C1 segment of cervical spinal cord (tissue), 14 donors: ENCODE measurements at places on chromosomes 12 and 14.

- DNase-seq = no peak
Measured at GRCh38 chr12:124544983-124545382, 22.4 kb downstream of the NCOR2 start.

GRCh38 chr14:101022916-101023435 lies 119.5 kb upstream of the RTL1 start:
- DNase-seq = no peak

GRCh38 chr12:79115743-79116142 lies 251.2 kb downstream of the SYT1 start:
- no peak for DNase-seq

GRCh38 chr12:111826316-111826715 lies 15.7 kb upstream of the MAPKAPK5 start:
- no peak for DNase-seq

DNA sequence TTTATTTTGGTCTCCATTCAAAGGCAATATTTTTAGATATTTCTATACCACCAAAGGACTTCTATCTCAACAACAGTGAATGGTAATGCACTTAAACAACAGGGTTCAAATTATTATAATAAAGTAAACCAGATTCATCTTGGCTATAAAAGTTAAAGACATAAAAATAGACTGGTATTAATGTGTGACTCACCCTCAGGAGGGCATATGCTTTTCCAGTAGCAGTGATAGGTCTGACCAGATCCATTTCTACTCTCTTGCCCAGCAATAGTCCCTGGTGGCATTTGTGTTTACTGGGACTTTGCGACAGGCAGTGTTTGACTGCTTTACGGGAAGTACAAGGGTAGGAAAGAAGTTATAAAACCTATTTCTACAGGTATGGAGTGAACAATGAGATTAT lies 353.2 kb upstream of the ATP2B1 start:
- no peak for DNase-seq

GRCh38 chr12:124632519-124632984 lies 65.1 kb upstream of the NCOR2 start:
- DNase-seq = no peak

GRCh38 chr14:20684662-20685456 lies 499 bp downstream of the RNASE4 start:
- DNase-seq = peak; percentile 49

DNA sequence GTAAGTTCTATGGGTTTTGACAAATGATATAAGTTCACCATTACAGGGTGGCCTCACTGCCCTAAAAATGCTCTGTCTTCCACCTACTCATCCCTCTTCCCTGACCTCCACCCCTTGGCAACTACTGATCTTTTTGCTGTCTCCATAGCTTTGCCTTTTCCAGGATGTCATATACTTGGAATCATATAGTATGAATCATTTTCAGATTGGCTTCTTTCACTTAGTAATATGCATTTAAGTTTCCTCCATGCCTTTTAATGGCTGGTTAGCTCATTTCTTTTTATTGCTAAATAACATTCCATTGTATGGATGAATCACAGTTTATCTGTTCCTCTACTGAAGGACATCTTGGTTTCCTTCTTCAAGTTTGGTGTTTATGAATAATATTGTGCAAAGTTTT lies 14.0 kb upstream of the PEX5 start:
- DNase-seq = no peak

- no peak for DNase-seq
Measured at GRCh38 chr14:89371585-89372511, 45.2 kb downstream of the FOXN3 start.

- DNase-seq = no peak
Measured at GRCh38 chr12:88644946-88645702, 64.9 kb upstream of the KITLG start.

GRCh38 chr14:50501642-50502041 lies 30.7 kb downstream of the MAP4K5 start:
- no peak for DNase-seq

- no peak for DNase-seq
Measured at GRCh38 chr12:69397978-69398377, 38.4 kb downstream of the YEATS4 start.

GRCh38 chr14:21084396-21084795 lies 14.1 kb downstream of the ZNF219 start:
- DNase-seq = no peak

- DNase-seq = no peak
Measured at GRCh38 chr12:45789025-45789424, 59.5 kb downstream of the ARID2 start.

DNA sequence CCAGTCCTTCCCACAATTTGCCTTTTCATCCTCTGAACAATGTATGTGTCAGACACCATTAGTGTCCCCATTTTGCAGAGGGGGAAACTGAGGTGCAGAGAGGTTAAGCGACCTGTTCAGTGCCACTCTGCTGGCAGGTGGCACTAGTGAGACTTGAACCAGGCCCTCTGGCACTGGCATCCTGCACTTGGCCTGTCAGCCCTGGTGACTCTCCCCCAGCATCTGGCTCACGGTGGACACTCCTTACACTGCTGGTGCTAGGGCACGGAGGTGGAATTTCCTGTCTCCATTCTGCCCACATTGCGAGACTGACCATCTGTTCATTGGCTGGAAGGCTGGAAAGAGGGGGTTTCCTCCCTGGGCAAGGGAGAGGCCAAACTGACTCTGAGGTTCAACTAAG lies 48.7 kb downstream of the CCNK start:
- no peak for DNase-seq

DNA sequence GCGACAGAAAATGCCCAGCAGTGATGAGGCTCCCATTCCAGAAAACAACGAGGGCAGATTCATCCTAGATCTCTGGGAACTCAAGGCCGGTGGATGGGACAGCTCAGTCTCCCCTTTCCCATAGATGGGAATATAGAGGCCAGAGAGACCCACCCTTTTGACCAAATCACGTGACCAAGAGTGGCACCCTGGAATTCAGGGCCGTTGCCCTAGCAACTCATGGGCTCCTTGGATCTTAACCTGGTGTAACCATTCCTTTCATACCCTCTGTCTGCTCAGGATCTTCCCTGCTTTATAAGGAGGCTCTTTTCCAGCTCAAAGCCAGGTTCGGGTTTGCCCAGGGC lies 8.4 kb upstream of the LRTM2 start:
- DNase-seq = no peak

- DNase-seq = no peak
Measured at GRCh38 chr14:104978746-104979691, 845 bp upstream of the AHNAK2 start.

- DNase-seq = peak; percentile 15
Measured at GRCh38 chr14:74945261-74945851, 10.0 kb downstream of the PGF start.

- DNase-seq = no peak
Measured at GRCh38 chr14:37422319-37422718, 172.7 kb downstream of the FOXA1 start.

- no peak for DNase-seq
Measured at GRCh38 chr14:88411039-88411438, 25.6 kb downstream of the SPATA7 start.

GRCh38 chr14:71726580-71727021 lies 205.6 kb upstream of the RGS6 start:
- DNase-seq = no peak

GRCh38 chr14:51895375-51895774 lies 35.0 kb downstream of the GNG2 start:
- no peak for DNase-seq

DNA sequence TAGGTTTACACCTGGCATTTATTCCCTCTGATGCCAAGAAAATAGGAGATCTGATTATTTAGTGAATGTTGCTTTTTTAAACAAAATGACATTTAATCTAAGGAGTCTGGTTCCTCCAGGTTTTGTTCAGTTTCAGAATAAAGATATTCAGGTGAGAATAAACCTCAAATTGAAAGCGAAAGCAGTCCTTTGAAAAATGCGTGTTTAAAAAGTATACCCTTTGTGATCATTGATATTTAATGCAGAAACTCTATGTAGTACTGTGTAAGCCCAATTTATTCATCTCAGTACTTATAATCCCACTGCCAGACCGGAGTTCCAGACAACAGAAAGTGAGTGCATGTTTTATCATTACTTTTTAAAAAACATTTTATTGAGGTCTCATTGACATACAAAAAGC lies 210.2 kb downstream of the KCNC2 start:
- no peak for DNase-seq

DNA sequence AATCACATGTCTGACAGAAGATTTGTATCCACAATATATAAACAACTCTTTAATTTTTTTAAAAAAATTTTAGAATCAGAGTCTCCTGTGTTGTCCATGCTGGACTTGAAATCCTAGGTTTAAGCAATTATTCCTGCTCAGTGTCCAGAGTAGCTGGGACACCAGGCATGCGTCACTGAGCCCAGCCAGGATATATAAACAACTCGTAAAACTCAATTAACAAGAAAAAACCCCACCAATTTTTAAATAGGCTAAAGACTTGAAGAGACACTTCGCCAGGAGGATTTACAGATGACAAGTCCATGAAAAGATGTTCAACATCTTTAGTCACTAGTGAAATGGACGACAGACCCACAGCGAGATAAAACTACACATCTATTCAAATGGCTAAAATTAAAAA lies 2.0 kb upstream of the SCN8A start:
- no peak for DNase-seq

DNA sequence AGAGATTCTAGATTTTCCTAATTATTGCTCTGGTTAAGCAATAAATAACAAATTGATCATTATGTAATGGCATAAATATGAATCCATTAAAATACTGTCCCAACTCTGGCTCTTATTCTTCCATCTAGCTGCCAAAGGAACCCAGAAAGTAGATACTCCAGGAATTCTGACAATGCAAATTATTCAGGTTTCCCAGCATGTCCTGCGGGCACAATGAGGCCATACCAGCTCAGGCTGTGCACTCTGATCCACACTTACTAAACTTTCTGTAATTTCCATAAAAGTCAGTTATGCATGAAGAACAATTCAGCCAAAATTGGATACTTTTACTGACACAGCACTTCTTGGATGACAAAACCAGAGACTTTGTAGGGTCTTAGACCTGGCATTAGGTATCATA lies 576.3 kb downstream of the KCNH5 start:
- no peak for DNase-seq

DNA sequence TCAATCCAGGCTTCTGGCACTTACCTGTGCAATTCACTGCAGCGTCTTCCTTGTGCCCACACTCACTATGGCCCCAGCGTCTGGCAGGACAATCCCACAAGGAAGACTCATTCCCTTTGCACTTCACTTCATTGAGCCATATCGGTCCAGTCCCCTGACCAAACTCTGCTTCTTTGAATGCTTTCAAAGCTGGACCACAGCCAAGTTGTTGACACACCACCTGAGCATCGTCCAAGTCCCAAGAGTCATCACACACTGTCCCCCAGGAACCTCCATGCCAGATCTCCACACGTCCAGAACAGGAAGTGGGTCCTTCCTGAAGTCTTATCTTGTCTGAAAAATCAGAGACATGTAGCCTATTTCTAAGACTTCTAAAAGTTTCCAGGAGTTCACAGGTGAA lies 20.2 kb downstream of the CD163 start:
- DNase-seq = no peak

GRCh38 chr12:21852251-21852650 lies 77.7 kb upstream of the KCNJ8 start:
- DNase-seq = no peak

DNA sequence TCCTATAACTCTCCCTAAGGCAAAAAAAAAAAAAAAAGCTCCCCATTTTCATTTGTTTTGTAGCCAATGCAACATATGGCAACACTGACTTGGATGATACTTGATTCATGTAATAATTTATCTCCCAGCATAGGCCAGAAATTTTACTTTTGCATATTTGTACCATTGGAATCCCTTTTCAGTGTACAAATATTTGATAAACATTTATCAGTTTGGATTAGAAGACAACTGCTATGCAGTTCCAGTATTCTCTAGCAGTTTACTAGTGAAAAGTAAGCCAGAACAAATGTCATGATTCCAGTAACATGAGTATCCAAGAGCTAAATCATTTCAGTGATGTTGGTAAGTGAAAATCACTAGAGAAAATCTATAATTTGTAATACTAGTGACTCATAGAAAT lies 392.3 kb downstream of the CCER1 start:
- DNase-seq = no peak

DNA sequence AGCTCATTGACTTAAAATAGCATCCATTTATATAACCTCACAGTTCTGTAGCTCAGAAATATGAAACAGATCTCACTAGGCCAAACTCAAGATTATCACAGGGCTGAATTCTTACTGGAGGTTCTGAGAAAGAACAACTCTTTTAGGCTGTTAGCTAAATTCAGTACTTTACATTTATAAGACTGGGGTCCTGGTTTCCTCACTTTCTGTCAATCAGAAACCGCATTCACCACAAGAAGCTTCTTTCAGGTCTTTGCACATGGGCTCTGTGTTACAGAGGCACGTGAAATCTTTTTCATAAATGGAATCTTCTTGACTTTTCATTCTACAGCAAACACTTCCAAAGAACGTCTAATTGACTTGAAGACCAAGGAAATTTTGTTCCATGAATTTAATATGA lies 876.3 kb upstream of the FOXG1 start:
- no peak for DNase-seq

DNA sequence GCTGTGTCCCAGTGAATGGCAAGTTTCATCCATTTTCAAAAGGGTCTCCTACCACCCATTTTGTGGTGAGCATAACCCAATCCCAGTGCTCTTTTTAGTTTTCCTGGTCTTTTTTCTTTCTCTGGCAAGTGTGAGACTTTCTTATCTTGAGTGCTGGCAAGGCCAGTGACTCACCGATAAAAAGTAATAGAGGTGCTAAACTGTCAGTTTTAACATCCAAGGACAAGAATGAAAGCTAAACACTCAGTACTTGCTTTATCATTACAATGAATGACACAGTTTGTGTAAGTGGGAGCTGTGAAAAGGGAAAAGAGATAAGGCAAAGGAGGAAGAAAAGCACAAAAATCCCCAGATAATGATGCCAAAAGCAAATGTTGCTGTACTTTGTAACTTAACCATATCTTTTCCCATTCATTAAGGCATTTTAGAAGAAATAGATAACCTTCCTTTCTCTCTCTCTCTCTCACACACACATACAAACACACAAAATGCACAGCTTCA lies 4.9 kb upstream of the LRIG3 start:
- DNase-seq = no peak

DNA sequence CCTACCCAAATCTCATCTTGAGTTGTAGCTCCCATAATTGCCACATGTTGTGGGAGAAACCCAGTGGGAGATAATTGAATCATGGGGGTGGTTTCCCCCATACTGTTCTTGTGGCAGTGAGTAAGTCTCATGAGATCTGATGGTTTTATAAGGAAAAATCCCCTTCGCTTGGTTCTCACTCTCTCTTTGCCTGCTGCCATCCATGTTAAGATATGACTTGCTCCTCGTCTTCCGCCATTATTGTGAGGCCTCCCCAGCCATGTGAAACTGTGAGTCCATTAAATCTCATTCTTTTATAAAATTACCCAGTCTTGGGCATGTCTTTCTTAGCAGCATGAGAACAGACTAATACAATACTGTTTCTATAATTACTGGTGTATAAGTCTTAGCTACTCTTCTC lies 6.5 kb upstream of the BCAT1 start:
- DNase-seq = no peak

DNA sequence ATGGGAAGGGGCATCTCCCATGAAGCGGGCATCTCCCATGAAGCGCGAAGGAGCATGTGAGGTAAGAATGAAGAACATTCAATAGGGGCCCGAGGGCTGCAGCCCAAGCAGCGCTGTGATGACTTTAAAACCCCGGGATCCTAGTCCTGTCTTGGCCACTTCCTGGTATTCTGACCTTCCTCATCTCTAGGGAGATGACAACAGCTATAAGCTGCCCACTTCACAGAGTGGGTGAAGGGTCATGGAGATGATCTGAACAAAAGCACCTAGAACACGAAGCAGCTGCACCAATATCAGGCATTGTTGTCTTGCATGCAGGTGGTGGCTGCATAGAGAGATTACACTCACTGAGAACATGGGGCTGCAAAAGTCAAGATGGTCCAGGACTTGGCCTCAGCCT lies 64.5 kb downstream of the SPTB start:
- DNase-seq = no peak
